ENCODE measurements at places on chromosomes 3 and 15.

- no peak for DNase-seq
Measured at GRCh38 chr3:69239063-69239462, 116.7 kb upstream of the LMOD3 start.

DNA sequence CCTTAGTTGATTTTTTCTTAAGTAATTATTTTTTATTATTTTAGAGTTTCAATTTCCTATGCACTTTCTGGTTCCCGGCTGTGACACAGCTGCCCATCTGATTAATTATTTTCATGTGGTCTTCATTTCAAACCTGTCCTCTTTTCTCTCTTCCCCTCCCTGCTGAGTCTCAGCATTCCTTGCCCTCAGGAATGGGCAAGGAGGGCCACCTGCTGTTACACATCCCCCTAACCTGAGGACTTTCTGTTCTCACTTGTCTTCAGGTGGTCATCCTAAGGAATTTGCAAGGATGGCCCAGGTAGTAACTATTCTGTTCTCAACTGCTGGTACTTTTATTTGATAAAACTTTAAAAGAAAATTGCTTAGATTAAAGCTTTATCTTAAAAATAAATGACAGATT lies 545.0 kb downstream of the OTOL1 start:
- no peak for DNase-seq

- peak; percentile 38 for DNase-seq
Measured at GRCh38 chr3:85360742-85361387, 402.1 kb downstream of the CADM2 start.

DNA sequence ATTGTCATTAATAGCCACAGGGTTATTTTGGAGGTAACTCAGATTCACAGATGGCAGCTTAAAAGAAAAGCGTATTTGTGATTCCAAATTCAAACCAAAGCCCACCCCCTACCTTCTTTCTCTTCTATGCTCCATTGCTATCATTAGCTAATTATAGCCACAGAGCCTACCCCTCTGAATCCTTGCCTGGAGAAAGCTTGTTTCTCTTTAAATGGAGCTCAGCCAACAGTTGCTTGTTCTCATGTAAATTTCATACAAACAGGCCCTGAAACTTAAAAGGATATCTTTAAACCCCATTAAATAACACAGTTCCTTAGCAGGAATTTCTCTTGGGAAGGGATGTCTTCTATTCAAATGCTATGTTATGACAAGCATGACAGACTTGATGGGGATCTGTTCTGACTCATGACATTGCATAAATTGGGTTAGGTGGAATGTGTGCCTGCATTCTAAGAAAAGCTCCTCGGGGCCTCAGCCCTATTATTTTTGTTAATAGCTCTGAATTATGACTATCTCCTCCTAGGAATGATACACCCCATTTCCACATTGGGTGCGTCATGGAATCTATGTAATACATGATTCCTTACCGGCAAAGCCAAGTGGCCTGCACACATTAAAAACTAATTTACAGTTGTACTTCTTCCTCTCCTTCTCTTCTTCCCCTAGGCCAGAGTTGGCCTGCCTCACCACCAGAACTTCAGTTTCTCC lies 265.8 kb downstream of the TAFA4 start:
- DNase-seq: no peak

- DNase-seq: no peak
Measured at GRCh38 chr3:15496341-15496664, 25.2 kb downstream of the COLQ start.

GRCh38 chr15:78942741-78943140 lies 2.1 kb downstream of the CTSH start:
- no peak for DNase-seq

GRCh38 chr3:13186435-13186815 lies 113.2 kb upstream of the IQSEC1 start:
- no peak for DNase-seq

DNA sequence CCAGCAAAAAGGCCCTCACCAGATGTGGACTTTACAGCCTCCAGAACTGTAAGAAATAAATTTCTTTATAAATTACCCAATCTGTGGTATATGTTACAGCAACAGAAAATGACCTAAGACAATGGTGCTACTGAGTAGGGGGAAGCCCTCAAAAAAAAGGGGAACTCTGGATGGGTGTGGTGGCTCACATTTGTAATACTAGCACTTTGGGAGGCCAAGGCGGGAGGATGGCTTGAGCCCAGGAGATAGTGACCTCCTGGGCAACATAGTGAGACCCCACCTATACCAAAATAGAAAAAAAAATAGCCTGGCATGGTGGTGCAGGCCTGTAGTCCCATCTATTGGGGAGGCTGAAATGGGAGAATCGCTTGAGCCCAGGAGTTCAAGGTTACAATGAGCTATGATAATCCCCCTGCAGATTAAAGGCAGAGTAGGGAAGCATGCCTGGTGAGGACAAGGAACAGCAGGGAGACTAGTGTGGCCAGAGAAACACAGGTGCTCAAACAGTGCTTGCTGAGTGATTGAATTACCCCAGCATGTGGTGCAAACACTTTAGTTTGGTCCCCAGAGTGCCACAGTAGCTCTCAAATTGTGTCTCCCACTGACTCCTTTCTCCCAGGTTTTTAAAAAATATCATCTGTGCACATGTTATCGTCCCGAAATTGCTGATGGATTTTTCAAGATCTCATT lies 13.9 kb upstream of the USP3 start:
- DNase-seq: no peak

DNA sequence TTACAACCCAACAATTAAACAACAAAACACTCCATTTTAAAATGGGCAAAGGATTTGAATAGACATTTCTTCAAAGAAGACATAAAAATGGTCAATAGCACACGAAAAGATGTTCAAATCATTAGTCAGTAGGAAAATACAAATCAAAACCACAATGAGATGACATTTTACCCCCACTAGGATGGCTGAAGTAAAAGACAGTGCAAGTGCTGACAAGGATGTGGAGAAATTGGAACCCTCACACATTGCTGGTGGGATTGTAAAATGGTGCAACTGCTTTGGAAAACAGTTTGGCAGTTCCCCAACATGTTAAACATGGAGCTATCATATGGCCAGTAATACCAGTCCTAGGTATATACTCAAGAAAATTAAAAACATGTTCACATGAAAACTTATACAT lies 11.6 kb downstream of the GALNT15 start:
- no peak for DNase-seq

- DNase-seq: no peak
Measured at GRCh38 chr3:83971666-83972065, 987.1 kb upstream of the CADM2 start.

- no peak for DNase-seq
Measured at GRCh38 chr3:32483772-32484171, 18.9 kb downstream of the CMTM6 start.

GRCh38 chr15:38479266-38479665 lies 25.3 kb downstream of the FAM98B start:
- DNase-seq: no peak

- DNase-seq: no peak
Measured at GRCh38 chr3:87270908-87271700, 5.3 kb downstream of the POU1F1 start.

DNA sequence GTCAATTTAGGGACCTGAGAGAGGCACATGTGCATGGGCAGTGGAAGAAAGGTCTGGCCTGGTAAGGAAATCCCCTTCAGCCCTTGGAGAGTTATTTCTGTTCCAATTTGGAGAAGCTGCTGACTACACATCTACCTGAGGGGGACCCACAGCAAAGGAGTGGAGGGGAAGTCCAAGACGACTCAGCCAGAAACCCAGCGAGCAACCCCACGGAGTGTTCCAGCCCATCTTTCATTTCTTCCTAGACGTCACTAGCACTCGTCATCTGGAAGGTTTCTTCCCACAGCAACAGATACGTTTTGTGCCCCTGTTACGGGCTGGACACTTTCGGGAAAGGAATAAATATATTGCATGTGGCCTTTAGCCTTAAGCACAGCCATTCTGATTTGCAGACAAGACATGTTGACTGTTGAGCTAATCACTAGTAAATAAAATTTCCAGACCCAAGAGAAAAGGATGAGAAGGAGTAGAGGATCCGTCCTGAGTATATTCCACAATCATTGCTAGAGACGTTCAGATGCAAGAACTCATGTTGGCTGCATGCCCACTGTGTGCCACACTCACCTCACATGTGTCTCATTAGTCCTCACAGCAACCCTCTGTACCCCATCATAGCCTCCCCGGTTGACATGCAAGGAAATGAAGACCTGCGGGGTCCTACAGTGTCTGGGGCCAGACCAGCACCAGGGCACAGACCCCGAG lies 7.8 kb upstream of the FAM174B start:
- DNase-seq: peak; percentile 60

Measured in activated CD4-positive, alpha-beta T cell treated with anti-CD3 and anti-CD28 coated beads for 36 hours (primary cell).